ENCODE measurements at places on chromosomes 4 and X.

GRCh38 chrX:153600032-153600373 lies 1.1 kb upstream of the CCNQ start:
- DNase-seq = no peak

GRCh38 chrX:149851864-149852263 lies 29.1 kb upstream of the MAGEA8 start:
- no peak for DNase-seq

DNA sequence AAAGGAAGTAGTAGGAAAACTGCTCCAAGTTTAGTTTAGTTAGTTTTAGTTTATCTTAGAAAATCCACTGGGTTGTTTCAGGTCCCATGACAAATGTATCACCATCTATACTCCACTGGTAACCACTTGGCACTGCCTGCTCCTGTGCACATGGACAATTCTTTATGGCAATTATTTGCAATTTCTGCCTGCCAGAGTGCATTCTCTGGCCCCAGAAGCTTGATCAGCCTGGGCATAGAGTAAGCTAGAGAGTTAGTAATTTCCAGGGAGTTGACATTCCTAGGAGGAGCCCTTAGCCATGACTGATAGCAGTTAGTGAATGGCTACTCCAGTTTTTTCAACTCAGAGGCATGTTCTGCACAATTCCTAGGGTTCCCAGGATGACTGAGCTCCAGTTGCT lies 203.2 kb upstream of the FGF13 start:
- DNase-seq = no peak

GRCh38 chrX:9269134-9269533 lies 195.7 kb upstream of the TBL1X start:
- DNase-seq = no peak

- DNase-seq = no peak
These were observed 2.9 kb upstream of the ADH6 start for GRCh38 chr4:99221980-99222379.

- DNase-seq = no peak
These were observed 188.5 kb upstream of the FTHL17 start for GRCh38 chrX:31260351-31260750.

Data from brain (organoid and tissue), 16 donors.